DMS79 treated with DMSO at 0.1 percent for 48 hours (cell line): ENCODE measurements at places on chromosomes 13 and 19.

GRCh38 chr19:811506-812048, 10.2 kb downstream of the PLPPR3 start:
- no peak for DNase-seq

- DNase-seq: no peak
Measured at GRCh38 chr13:25847145-25847544, 204.7 kb downstream of the SHISA2 start.

DNA sequence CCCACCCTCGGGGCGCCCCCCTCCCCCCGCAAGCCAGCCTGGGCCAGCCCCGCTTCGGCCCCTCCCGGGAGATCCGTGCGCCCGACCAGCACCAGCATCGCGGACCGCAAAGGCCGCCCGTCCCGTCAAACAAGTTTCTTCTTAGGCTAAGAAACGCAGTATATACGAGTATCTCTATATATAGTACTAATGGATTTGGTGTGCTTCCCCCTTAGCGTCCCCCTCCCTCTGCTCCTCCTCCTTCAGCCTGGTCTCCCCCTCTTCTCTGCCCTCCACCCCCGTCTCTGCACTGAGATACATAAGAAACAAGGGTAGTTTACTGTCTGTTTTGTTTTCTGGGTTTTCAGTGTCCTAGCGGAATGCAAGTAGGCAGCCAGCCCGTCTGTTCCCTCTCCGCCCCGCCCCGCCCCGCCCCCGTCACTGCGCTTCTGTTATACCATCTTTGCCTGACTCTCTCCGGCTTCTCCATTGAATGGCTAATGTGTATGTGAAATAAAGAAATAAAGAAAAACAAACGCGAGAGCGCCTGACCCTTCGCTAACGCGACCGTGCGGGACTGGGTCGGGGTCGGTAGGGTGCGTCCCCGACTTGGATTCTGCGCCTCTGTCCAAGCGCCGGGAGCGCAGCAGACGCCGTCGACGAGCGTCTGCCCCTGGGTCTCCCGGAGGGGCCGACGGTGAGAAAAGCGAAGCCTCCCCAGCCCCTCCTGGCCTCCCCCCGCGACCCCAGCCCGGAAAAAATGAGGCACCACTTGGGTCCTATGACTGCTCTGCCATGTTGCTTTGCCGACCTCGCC, 4.2 kb downstream of the LYL1 start:
- no peak for DNase-seq

DNA sequence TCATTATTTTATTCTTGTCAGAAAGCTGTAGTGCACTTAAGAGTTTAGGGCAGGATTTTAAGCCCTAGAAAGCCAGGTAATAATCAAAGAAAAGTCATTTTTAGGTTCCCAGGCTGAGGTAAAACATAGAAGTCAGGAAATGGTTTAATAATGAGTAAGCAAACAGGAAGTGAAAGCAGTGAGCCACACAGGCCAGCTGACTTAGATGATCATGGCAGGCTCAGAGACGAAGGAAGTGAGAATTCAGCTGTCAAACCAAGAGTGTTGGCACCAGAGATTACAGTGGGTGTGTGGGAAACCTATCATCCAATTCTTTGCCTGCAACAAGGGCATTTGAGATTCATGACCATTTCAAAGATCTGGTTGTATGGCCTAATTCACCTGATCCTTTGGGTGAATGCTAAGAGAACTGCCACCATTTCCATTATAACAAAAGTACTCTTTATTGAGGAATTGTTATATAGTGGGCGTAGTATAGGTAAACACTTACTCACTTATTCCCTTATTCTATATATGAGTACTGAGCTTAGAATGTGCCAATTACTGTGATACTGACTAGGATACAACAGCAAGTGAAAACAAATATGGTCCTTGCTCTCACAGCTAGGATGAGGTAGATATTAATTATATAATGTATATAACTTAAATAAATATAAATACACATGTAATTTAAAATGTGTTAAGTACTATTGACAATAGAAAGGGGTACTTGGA, 103.7 kb upstream of the EDNRB start:
- no peak for DNase-seq

- DNase-seq: no peak
Measured at GRCh38 chr19:44596428-44597130, 16.8 kb upstream of the IGSF23 start.

- no peak for DNase-seq
Measured at GRCh38 chr13:80454245-80454644, 113.3 kb upstream of the SPRY2 start.
